Thyroid gland (tissue), 4 donors: ENCODE measurements at places on chromosomes 12 and 14. TPM values are rescaled to one million over a fixed set of nuclear protein-coding genes. Genes with fewer than 3 reads are reported as not detected.

GRCh38 chr12:95474660-95474958 is 657 bp downstream of the METAP2 start:
- peak; percentile 8 for DNase-seq

DNA sequence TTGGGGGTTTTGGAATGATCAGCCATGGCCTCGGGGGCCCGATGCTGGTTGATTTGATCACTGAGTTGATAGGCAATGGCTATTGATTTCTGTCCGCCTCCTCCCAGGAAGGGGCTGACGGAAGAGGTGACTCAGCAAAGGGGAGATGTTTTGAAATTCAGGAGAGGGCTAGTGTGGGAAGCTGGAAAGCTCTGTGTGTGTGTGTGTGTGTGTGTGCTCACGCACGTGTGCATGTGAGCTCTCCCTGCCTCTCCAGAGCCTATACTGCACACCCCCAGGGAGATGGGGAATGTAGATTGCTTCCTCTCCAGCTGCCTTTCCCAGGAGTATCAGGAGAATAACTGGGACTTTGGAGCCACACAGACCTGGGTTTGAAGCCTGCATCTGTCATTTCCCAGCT is 184.9 kb upstream of the MYL2 start:
- DNase-seq = no peak

DNA sequence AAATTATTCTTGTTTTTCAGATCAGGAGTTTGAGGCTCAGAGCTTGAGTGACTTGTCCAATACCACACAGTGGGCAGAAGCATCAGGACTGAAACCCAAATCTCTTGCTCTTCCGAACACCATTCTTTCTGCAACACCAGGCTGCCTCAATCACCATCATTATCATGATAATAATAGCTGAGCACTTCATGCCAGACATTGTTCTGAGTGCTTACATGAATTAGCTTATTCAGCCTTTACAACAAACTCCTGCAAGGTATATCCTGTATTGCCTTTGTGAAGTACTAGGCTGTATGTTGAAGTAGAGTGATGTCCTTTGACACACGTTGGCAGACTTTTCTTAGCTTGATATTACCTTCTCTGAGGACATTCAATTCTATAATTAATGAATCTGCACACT is 257.4 kb upstream of the ATP2B1 start:
- no peak for DNase-seq

- no peak for DNase-seq
Measured at GRCh38 chr12:125076103-125076502, 10.9 kb downstream of the AACS start.

GRCh38 chr14:65357113-65357512 is 55.4 kb upstream of the FUT8 start:
- DNase-seq = no peak

GRCh38 chr12:111006621-111007020 is 86.2 kb upstream of the MYL2 start:
- no peak for DNase-seq

The C1S gene
- 251 TPM for total RNA-seq

The MANSC4 gene
- not detected for total RNA-seq

The ASCL1 gene
- total RNA-seq = not detected

The KRT80 gene
- total RNA-seq = not detected
